ENCODE measurements at places on chromosomes 1 and 21.

DNA sequence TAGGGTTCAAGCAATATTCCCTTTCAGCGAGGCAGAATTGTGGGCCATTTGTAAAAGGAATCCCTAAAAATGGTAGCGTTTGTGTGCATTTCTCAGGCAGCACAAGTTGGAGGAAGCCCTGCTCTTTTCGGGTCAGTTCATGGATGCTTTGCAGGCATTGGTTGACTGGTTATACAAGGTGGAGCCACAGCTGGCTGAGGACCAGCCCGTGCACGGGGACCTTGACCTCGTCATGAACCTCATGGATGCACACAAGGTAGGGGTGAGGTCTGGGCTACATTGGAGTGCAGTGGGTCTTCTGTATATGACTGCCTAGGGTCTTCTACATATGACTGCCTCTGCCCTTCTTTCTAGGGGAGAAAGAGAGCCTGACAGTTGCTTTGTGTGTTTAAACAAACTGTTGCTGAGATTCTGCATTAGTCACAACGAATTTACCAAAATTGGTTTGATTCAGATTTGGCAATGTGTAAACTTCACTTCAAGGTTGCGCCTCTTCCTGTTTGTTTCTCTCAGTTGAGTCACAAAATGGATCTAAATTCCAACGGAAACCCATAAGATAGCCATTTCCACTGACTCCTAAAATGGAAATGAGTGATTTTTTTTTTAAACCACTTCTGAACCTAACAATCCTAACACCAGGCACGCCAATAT lies 40.4 kb upstream of the BMP8A start:
- no peak for DNase-seq

GRCh38 chr1:228306275-228307217 lies 98.7 kb downstream of the OBSCN start:
- no peak for DNase-seq

DNA sequence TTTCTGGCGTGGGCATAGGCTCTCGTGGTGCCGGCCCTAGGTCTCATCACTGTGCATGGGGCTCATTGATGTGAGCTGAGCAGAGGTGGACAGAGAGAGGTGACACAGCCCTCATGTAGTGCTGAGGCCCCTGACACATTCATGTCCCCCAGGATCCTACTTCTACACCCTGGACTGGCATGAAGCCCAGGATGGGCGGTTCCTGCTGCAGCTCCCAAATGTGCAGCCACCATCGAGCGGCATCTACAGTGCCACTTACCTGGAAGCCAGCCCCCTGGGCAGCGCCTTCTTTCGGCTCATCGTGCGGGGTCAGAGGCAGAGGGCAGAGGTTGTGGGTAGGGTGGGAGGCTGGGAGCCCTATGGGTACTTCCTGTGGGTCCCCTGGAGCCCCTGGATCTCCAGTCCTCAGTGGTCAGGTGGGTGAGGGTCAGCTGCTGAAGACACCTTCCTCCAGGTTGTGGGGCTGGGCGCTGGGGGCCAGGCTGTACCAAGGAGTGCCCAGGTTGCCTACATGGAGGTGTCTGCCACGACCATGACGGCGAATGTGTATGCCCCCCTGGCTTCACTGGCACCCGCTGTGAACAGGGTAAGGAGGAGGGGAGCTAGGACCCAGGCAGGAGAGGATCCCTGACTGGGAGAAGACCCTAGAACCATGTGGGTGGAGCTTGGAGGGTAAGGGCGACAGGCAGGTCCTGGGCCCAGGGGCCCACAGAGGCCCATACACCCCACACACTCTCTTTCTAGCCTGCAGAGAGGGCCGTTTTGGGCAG lies 6.1 kb downstream of the TIE1 start:
- DNase-seq, result no peak

- no peak for DNase-seq
These were observed 9.9 kb downstream of the AMPD2 start for GRCh38 chr1:109629372-109630030.

- no peak for DNase-seq
These were observed 50.7 kb upstream of the VTCN1 start for GRCh38 chr1:117261424-117261785.

DNA sequence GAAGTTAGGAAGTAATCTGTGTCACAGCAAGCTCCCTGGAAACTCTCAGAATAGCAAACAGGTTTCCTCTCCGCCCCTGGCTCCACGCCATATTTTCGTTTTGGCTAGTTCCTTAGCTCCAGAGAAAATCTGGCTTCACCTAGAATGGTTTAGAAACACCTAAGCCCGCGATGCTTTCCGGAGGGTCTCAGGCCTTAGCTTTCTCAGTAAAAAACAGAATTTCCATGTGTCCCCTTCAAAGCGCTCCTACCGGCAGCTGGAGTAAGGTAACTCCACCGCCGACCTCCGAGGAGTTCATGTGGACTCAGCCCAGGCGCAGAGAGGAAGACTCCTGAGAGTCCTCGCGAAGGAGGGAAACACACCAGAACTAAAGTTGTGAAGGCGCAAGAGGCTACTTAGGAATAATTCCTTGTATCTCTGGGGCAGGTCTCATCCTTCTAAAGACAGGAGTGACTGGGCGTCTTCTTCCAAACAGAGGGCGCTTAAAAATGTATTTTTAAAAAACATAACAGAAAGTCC lies 406 bp downstream of the KIAA0040 start:
- no peak for DNase-seq

GRCh38 chr1:198773030-198773429 lies 134.2 kb downstream of the PTPRC start:
- no peak for DNase-seq

GRCh38 chr1:18951416-18951815 lies 5.1 kb downstream of the IFFO2 start:
- DNase-seq, result no peak

DNA sequence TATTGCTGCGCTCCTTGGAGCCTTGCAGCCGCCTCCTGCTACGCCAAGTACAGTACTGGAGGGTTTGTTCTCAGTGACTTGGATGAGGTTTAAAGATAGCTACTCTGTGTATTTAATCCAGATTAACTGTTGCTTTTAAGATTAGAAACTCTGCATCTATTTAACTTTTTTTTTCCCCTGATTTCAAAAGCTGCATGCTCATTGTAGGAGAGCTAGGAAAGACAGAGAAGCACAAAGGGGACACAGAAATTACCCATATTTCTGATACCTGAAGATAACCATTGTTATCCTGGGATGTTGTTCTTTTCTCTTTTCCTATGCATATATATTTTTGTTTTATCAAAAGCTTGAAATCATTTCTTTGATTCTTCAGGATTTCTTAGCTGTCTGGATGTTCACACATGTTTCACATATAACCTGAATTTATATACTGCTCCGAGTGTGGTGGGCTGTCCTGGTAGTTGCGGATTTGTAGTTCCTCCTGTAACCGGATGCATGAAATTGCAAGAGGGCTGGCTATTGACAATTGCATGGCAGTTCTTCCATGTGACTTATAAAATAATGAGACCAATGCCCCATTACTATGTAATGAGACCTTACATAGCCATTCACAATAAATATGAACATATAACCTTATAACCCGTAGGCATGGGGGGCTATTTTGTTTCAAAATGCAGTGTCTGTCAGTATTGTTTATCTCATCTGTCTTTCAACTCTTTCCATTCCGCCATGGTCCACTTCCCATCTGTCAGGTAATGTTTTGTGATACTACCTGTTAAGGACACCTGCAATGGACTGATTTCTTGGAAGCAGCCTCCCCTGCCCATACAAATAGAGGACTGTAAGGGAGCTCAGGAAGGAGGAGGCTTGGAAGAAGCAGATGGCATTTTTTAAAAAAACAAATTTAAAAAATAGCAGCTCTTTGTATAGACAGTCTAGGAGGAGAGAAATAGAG lies 1.4 kb downstream of the RAVER2 start:
- DNase-seq, result no peak

DNA sequence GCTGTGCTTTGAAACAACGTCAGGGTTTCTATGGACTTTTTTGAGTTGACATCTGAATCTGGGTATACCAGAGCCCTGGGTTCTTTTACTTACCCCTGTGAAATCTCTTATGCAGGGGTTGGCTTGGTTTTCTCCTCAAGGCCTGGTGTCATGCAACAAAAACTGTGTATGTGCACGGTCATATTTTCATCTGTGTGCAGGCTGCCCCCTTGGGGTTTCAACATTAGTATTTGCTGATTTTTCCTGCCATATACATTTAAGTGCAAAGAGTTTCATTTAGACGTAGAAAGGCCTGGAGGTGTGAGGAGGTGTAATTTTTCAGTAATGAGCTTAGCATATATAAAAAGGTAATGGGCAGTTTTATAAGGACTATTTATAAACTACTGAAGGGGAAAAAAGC lies 22.0 kb upstream of the ZBTB18 start:
- DNase-seq, result no peak

DNA sequence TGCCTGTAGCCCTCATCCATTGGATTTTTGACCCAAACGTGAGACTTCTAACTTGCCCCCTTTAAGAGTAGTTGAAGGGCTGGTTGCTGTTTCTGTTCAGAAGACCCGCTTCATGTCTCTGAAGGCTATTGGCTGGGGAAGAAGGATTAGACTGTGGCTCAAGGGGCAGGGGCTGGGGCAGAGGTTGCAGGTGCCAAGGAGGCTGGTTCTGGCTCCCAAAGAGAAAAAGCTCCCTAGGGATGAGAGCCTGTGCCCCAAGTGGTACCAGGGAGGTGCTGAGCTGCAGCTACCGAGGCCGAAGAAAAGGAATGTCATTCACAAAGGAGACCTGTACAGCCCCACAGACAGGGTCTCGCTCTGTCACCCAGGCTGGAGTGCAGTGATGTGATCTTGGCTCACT lies 5.8 kb downstream of the WNT3A start:
- no peak for DNase-seq

GRCh38 chr1:17915511-17916197 lies 160.5 kb downstream of the ACTL8 start:
- no peak for DNase-seq

- DNase-seq, result no peak
These were observed 257.5 kb upstream of the PTBP2 start for GRCh38 chr1:96464066-96464465.

DNA sequence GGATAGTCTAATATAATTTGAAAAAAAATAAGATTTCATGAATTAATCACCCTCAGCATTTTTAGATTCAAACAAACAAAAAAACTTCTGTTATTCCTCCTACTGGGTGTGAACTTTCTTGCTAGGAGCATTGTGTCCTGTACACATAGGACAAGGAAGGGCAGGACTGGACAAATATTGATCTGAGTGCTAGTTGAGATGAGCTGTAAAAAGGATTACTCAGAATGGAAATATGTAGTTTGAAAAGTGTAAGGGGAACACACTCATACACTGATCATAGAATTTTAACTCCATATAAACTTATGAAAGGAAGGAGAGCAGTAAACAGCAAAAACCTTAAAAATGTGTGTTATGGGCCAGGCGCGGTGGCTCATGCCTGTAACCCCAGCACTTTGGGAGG lies 156.5 kb upstream of the ZNF648 start:
- DNase-seq, result no peak

DNA sequence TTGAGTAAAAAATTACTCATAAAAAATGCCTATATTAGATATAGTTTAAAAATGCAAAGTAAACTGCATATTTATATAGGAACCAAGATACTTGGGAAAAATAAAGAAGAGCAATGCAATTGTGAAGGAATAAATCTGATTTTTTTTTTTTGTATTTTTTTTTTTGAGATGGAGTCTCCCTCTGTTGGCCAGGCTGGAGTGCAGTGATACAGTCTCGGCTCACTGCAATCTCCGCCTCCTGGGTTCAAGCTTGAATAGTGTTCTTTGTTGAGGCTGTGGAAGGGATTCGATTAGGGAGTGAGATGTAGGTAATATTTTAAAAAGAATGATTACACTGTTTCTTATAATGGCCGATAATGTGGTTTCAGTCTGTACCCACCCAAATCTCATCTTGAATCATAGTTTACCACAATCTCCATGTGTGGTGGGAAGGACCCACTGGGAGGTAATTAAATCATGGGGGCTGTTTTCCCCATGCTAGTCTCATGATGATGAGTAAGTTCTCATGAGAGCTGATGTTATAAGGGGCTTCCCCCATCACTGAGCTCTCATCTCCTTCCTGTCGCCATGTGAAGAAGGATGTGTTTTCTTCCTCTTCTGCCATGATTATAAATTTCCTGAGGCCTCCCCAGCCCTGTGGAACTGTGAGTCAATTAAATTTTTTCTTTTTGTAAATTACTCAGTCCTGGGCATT lies 1765.9 kb downstream of the PLA2G4A start:
- DNase-seq, result no peak

GRCh38 chr1:212562771-212563170 lies 45.8 kb upstream of the ATF3 start:
- DNase-seq, result no peak

- no peak for DNase-seq
These were observed 31.0 kb downstream of the FBXO42 start for GRCh38 chr1:16321176-16321867.

DNA sequence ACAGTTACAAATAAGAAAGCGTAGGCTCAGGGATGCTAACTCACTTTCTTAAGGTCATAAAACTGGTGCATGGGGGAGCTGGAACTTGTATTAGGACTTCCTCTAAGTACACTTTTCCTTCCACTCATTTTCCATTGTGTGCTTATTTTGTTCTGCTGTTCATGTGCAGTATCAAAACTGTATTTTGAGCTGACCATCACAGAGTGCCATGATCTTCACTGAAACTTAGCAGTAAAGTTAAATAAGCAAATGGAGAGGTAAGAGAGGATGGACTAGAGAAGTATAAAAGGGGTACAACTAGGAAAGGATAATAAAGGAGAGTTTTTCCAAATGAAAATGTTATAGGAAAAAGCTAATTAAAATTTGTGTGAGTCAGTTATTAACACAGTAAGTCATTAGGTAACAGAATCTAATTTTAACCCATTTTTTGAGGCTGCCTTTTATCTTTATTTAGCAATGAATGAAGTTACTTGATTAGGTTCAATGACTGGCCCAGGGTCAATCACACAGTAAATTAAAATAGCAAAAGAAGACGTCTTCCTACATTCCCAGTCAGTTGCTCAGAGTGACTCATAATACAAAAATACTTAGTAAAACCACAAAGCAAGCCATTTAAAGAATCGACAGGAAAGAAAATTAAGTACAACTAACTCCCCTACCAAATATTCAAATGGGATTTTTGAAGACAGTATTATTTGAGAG lies 165.8 kb upstream of the C1orf105 start:
- DNase-seq, result no peak

DNA sequence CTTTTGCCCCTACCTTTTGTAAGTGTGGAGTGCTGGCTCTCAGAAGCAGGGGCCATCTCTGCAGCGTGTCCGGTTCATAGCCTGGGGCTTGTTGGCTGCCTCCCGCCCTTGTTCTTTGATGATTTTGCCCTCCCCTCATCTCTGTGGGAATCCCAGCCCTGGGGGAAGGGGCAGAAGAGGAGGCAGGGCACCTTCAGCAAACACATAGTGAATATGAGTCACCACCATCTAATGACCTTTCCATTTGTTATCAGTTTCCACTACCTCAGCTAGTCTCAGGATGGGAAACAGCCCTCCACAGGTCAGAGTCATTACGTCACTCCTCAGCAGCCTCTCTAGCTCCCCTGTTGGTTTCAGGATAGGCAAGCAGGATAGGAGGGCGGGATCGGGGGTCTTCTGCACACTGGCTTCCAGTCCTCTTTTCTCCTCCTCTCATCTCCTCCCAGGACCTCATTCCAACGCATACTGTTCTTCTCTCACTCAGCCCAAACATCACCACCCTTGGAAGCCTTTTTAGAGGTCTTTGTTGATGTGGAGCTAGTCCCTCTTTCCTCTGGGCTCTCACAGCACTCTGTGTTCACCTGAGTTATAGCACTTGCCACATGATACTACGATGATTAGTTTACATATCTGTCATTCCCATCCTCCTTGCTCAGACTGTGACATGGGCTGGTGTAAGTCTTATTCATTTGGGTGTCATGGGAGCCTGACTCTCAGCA lies 15.8 kb downstream of the GADD45A start:
- DNase-seq, result no peak

- DNase-seq, result no peak
These were observed 37.0 kb upstream of the ITPKB start for GRCh38 chr1:226776066-226776465.
